NCI-H774 (cell line): ENCODE measurements at places on chromosomes 13 and 19.
A peak's percentile ranks its signal among the peaks of the same experiment; 100 is the strongest.

DNA sequence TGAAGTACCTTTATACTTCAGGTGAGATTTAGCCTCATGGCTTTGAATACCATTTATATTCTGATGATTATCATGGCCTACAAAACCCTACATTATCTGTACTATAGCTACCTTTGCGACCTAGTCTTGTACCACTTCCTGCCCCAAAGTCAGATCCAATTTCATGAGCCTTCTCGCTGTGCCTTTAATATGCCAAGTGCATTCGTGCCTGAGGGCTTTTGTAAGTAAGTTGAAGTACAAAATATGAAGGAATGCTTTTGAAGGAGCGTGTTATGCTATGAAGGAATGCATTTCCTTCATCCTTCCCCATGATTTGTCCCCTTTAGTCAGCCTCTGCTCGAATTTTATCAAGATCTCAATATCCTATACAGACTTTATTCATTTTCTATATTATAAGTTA is 9.2 kb upstream of the RASL11A start:
- DNase-seq, result no peak

GRCh38 chr13:27830010-27830409 is 37.7 kb downstream of the GSX1 start:
- DNase-seq, result peak; percentile 13

- DNase-seq, result no peak
Observed at GRCh38 chr13:85303630-85304029, 495.6 kb downstream of the SLITRK6 start.

- DNase-seq, result no peak
Observed at GRCh38 chr13:35856084-35856483, 275.1 kb downstream of the DCLK1 start.
